Left kidney (tissue), 8 donors: ENCODE measurements at places on chromosomes 4 and X.
A peak's percentile ranks its signal among the peaks of the same experiment; 100 is the strongest.

- peak; percentile 89 for DNase-seq
Measured at GRCh38 chr4:85474818-85475630, at the start of gene ARHGAP24. Gene ARHGAP24 (plus strand): TSS chr4:85475150.

DNA sequence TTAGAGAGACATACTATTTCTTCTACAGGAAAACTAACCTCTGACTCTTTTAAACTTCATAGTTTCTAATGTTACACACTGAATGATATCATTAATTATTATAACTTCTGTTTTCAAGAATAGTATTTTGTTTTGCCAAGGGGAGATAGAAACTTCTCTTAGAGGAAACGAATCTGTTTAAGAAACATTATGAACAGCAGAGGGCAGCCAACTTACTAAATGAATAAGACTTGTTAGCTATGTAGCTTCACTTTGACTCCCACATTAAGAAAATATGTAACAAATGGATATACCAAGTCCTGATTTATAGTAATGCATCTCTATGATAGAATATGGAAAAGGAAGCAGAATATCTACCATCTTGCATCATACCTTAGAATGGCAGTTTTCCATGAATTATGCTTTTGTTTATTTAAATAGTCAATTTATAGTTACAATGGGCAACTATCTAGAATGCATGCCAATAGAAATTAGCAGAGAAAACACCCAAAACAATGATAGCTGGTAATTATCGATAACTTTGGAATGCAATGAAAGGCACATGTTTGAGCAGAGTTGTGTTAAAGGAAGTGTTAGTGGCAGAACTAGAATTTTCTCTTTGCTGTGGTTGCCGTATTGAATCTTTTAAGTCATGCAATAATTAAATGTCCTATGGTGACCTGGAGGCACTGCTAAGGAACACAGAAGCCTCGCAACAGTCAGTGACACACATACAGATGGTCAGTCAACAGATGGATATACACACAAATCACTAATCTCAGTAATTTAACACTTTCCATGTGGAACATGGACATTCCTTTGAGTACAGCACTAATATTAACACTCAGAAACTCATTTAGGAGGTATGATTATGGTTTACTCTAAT is 105.7 kb upstream of the PDLIM3 start:
- peak; percentile 62 for DNase-seq

DNA sequence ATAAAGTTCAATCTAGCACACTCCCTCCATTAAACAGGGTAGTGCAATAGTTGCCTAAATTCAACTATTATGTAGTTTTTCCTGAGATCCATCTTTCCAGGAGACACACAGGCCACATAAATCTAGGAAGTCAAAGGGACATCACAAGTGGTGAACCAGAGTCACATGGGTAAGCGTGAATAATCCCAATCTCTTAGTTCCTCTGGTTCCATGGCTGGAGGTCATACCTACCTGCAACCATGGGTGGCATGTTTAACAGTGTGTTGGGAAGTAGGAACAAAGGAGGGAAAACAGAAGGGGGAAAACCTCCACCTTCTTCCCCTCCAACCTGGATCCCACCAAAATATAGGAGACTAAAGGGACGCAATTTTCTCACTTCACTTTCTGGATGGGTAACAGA is 2651.6 kb downstream of the ARAP2 start:
- no peak for DNase-seq

- no peak for DNase-seq
Measured at GRCh38 chr4:1285790-1286553, 3.7 kb upstream of the MAEA start.

DNA sequence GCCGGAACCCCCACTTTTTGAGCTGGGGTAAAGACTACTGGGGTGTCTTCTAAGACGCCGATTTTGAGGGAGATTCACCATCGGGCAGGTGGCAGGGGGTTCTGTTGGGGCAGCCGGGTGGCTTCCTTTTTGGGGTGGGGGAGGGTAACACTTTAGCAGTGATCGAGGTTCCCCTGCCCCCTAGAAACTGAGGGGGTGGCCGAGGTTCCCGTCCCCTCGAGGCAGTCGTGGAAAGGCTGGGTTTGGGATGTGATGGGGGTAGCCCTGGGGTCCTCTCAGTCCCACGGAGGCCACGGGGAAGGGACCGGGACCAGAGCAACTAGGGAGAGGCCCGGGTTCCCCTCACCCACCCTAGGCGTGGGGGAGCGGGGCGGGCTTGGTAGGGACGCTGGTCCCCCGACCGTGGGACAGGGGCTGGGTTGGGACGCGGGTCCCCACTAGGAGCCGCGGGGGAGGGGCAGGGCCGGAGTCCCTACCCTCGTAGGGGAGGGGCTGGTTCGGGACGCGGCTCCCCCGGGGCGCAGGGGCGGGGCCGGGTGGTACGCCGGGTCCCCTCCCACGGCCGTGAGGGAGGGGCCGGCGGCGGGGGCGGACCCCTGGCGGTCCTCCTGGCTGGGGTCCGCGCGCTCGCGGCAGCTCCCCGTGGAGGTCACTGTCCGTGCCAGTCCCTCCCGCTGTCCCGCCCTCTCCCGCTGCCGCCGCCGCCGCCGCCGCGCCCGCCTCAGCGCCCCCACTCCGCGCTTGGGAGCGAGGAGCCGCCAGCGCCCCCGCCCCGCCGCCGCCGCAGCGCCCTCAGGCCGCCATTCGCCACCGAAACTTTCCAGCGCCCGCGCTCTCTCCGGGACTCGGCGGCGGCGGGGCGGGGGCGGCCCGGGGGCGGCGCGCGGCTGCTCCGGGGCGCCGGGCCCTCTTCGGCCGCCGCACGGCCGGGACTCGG is at the start of gene TBL1X:
Gene TBL1X (plus strand): TSS at position 624 of the 937 bp plus-strand sequence. CDS start 188,529 bp downstream, outside the sequence.
- no peak for DNase-seq

- no peak for DNase-seq
Measured at GRCh38 chr4:111648056-111648455, 497.2 kb upstream of the FAM241A start.

- DNase-seq: no peak
Measured at GRCh38 chr4:37326852-37327251, 82.3 kb downstream of the NWD2 start.

DNA sequence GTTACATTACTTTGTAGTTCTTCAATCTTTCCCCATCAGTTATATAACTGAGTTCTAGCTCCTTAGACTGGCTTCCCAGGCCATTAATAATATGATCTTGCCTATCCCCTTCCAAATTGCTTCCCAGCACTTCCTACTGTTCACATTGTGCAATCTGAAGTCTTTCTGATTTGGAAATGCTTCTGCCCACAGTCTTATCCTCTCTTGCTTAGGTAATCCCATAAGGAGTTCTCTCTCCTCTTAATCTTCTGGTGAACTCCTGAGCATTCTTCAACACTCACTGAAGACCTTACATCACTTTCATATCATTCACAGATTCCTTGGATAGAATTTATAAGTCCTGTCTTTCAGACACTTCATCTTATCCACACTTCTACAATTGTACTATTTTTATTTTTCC is 132.7 kb upstream of the TTC29 start:
- DNase-seq: no peak

GRCh38 chr4:100421361-100421978 is 96.4 kb downstream of the EMCN start:
- peak; percentile 13 for DNase-seq

- no peak for DNase-seq
Measured at GRCh38 chr4:181281451-181281850, 961.8 kb upstream of the TENM3 start.

DNA sequence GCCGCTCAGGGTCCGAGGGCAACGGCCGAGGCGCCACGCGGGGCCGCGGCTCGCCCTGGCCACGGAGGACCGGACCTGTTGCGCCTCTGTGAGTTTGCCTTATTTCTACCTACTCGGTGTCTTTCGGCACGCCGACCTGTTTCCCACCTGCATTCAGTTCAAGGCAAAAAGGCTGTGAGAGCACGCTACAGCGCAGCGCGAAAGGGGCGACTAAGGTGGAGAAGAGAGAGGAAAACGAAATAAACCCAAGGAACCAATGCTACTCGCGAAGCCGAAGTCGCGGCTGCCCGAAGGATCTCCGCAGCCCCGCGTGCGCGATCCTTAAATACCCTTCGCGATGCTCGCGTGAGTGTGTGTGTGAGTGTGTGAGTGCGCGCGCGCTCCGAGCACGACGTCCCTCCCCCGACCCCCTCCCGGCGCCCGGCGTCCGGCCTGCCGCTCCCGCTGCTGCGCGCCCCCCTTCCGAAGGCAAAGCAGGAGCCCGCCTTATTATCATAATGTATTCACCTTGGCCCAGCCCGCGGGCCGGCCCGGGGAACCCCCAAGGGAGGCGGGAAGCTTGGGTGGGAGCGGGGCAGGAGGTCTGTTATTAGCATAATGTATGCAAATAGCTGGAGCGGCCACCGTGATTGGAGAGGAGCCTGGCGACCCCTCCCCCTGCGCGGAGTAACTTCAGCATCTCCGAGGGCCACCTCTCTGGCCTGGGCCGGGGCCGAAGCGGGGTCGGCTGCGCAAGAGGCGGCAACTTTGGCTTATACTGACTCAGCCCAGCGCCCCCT is at the start of gene COL25A1:
Gene COL25A1 (minus strand): TSS at position 298 of the 779 bp plus-strand sequence.
- peak; percentile 89 for DNase-seq

DNA sequence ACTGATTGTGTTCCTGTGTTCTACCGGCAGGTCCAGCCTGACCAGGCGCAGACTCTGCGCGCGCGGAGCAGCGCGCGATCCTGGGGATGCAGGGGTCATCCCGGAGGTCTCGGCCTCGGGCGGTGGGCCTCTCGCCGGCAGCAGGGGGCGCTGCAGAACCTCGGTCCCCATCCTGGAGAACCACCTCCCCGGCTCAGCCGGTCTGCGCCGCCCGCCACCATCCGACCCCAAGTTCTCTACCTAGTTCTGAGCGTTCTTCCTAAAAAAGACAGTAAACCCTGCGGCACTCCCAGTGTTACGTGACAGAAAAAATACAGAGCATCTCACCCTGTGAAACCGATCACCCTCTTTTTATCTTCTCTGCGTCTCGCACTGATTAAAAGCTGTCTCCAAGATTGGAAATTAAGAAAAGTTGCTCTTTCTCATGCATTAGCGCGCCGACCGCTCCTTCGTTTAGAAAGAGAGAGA is 1.6 kb downstream of the TRPC3 start:
- peak; percentile 68 for DNase-seq

GRCh38 chr4:134251322-134251721 is 49.7 kb upstream of the PABPC4L start:
- DNase-seq: no peak

DNA sequence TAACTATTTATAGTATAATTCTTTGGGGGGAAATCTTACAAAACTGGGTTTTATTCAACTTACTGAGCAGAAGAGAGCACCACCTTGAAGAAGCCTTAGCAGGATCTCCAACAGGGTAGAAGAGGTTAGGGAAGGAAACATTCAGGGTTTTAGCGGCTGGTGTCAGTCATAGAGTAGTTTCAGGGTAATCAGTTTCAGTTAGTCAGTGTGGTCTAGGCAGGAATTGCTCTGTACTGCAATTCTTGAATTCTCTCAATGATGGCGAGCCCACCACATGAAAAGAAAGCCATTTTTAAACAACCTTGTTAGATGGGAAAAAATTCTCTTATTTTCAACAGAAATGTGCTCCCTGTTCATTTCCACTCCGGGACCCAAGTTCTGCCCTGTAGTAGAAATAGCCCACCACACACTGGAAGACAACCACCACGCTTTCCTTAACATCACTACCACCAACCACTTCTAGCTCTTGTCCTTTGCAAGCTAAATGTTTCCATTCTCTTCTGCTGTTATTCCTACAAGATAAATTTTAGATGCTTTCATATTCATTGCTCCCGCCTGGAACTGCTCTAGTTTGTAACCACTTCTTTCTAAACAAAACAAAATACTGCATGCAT is 25.9 kb downstream of the COL25A1 start:
- no peak for DNase-seq

GRCh38 chr4:98467627-98468072 is 190.8 kb downstream of the TSPAN5 start:
- peak; percentile 87 for DNase-seq

GRCh38 chr4:22712529-22712928 is 19.8 kb downstream of the GBA3 start:
- no peak for DNase-seq
